ENCODE measurements at places on chromosomes 2 and 18. TPM values are rescaled to one million over a fixed set of nuclear protein-coding genes. Genes with fewer than 3 reads are reported as not detected.

Gene C2orf72
- 0.38 TPM for total RNA-seq

Gene FSHR
- total RNA-seq, result not detected

Gene NPAS2
- 29.7 TPM for total RNA-seq

Gene PLB1
- total RNA-seq, result 0.96 TPM

Gene CGREF1
- total RNA-seq, result 14.9 TPM

Gene TIA1
- 69.9 TPM for total RNA-seq

Gene DSEL
- 55.0 TPM for total RNA-seq

Gene SEC11C
- 30.5 TPM for total RNA-seq

Gene SMYD1
- total RNA-seq, result not detected

Gene GNLY
- not detected for total RNA-seq

Gene EFHD1
- total RNA-seq, result 2.0 TPM

Gene RAMP1
- 3.1 TPM for total RNA-seq

Gene MAPRE3
- total RNA-seq, result 2.8 TPM

Gene EHD3
- 56.6 TPM for total RNA-seq

Gene TTN
- total RNA-seq, result 0.85 TPM

Gene SOWAHC
- 13.8 TPM for total RNA-seq

Gene PROC
- total RNA-seq, result under 0.01 TPM

Gene COPS7B
- total RNA-seq, result 16.1 TPM

Gene SERPINB12
- total RNA-seq, result not detected

Gene C2orf80
- total RNA-seq, result not detected

Gene CIB4
- total RNA-seq, result not detected

Gene CPSF3
- total RNA-seq, result 65.8 TPM

Gene UGT1A8
- total RNA-seq, result not detected

Gene ADAM17
- 80.1 TPM for total RNA-seq

Gene CXCR2
- not detected for total RNA-seq

Gene DNAJC5G
- not detected for total RNA-seq

Gene GMCL1
- total RNA-seq, result 9.6 TPM

Gene CNGA3
- not detected for total RNA-seq

Gene RNU2-63P
- not detected for total RNA-seq

Measured in regular cardiac myocyte (primary cell).